ENCODE measurements at places on chromosomes 5 and 9.

DNA sequence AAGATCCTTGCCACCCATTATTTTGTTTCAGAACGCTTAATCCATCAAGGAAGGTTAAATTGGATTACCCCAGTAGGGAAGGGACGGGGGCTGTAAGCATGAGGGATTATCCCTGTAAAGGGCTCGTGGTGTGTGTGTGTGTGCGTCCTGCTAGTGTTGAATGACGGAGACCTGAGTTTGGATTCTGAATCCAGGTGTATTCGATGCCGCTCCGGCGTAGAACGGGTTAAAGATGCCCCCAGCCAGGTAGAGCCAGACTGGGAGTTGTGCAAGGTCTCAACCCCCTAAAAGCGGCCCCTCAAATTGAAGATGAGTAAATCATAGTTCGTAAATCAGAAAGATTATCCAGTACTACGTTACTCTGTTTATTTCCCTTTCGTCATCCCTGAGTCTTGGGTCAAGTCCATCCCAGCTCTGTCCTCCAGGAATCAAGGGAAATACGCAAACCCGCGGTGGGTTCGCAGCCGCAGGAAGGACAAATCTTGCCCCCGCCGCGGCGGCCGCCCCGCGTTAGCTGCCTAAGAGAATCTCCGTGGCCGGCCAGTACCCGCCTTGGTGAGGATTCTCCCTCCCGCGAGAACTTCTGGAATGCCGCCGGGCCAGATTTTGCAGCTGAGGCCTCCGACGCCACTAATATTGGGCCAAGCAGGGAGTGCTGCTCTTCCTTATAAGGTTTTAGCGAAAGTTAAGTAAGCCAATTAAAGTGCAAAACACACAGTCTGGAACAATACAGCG lies 586 bp upstream of the MTAP start:
- no peak for DNase-seq

GRCh38 chr5:98519571-98519970 lies 253.9 kb upstream of the RGMB start:
- DNase-seq: no peak

DNA sequence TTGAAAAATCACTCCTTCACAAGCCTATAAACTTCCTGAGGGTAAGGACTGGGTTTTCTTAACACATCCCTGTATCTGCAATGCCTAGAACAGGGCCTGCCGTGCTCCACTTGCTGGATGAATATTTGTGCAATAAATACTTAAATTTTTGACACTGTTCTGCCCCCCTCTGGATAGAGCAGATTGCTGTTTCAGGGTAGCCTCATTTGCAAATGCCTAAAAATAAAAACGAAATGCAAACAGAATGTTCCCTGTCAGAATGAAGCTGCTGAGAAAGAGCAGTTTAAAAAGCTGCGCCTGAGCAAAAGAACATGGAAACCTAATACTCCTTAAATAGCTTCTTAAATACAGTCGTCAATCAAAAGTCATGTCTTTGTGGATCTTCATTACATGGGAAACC lies 385.3 kb downstream of the PRELID2 start:
- DNase-seq: no peak

DNA sequence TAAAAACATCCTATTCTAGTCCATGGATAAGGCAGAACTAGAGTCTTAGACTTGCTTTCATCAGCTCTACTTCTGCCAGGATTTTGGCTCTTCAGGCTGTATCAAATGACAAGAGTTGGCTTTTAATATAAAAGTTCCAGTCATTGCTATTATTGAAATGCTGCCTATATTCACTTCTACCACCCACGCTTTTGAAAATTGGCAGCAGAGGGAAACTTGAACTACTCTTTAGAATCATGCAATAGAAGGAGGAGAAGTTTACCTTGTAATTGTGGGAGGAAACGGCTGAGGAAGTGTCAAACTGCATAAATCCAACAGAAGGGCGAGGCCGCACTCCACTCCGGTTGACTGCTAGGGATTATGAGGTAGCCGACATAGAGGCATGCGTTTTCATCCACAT lies 122.6 kb upstream of the BASP1 start:
- DNase-seq: no peak

- DNase-seq: no peak
These were observed 172.3 kb downstream of the PDZD2 start for GRCh38 chr5:31811210-31811609.

GRCh38 chr5:58182287-58182841 lies 277.5 kb downstream of the PLK2 start:
- DNase-seq: no peak

DNA sequence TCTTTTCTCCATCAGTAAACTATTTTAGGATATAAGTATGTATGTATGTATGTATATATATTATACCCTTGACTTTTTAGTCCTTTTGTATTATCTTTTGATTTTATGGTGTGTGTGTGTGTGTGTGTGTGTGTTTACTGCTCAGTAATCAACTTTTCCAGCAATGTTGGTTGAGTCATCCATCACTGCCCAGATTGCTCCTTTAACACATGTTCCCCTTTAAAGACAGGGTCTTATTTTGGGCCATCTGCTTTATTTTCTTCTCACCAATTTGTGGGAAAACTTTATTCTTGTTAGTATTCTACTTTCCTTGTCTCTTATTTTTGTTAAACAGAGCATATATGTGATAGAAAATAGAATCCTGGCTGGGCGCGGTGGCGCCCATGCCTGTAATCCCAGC lies 28.1 kb downstream of the ANKRD33B start:
- DNase-seq: no peak

Measured in GM18507 (cell line).